ENCODE measurements at places on chromosomes 7 and 10.

DNA sequence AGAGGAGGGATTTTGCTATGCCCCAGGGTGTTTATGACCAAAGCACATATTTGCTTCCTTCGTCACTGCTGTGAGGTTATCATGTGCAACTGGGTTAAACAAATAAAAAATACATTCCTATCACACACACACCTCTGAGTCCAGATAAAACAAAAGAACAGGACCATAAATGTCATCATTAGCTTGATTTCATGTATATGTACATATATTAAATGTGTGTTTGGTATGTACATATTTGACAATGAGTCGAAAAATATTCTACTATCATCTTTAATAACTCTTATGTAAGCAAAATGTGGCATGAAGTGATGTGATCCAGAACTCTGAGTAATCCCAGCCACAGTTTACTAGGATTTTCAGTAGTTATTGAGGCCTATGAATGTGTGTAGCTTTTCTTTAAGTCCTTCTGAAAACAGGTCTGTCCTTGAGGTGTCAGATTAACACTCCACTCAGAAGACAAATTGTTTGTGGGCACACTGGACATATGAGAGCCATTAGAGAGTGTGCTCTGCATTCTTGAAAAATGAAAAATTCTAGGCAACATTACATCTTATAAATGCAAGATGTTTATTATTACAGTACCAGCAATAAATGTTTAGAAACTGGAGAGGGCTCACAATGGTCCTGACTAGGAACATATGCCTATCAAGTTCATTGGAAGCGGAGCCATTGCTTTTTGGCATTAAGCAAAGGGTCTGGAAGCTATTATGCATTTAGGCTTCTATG lies 335.1 kb upstream of the SEMA3A start:
- DNase-seq: no peak

DNA sequence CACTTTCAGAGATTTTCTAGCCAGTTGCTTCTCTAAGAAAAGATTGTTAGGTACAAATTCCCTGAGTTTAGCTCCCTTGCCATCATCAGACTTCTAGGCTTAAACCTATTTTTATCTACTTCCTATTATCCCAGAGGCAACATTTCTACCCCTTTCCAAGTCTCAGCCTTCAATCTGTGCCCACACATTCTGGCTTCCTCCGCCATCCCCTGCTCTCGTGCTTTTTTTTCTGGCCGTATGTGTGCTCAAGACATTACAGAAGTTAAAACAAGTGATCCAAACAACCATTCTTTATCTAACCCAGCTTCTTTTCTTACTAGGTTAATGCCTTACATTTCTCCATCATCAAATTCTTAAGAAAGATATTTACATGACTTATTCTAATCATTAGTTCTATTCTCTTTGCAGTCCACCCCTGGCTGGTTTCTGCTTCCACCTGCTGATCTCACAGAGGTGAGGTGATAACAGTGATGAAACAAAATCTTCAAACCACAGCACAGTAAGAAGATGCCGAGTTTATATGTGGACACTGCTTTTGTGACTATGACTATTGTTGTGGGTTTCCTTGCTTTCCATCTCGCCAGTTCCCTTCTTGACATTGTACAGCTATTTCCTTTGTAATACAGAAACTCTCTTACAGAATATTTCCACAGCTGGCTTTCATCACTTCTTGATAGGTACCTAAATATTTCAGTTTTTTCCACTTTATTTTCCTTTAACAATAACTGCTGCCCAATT lies 18.3 kb upstream of the CDK6 start:
- no peak for DNase-seq

GRCh38 chr10:76540786-76541185 lies 1096.8 kb downstream of the KCNMA1 start:
- DNase-seq: no peak

DNA sequence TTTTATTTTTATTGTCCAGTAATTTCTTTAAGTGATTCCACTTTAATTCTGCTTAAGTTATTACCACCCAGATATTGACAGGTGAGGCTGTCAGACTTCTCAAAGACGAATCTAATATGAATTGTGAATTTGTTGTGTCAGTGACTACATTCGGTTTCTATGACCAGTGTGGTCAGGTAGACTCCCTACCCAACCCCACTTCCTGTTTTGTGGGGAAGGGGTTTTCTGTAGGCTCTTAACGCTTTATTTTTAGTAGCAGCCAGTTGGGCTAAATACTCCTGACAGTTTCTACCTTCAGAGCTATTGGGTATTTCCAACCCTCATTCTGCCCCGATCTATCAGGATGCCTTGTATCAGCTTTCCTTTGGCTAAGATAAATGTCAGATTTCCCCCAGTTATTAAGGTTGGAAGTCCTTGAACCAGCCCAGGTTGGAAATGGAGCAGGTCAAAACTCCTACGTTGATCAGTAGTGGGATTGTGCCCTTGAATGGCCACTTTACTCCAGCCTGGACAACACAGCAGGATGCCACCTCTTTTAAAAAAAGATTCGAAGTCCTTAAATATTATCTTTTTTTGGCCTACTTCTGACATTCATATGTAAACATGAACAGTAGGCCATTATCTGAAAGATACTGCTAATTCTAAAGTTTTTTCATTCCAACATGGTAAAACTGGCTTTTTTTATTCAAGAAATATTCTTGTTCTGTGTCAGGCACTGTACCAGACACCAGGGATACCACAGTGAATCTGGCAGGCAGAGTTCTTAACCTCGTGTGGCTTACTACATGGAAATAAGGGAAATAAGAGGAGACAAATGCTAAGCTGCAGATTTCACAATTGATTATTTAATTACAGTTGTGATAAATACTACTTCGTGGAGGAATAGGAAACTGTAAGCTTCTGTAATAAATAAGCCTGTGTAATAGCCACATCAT lies 133.3 kb upstream of the SAMD8 start:
- no peak for DNase-seq

- DNase-seq: no peak
Observed at GRCh38 chr10:132920101-132920925, 22.1 kb downstream of the CFAP46 start.

GRCh38 chr7:67791918-67792317 lies 795.3 kb downstream of the TYW1 start:
- no peak for DNase-seq

- DNase-seq: no peak
Observed at GRCh38 chr10:95793401-95794045, 37.6 kb downstream of the ENTPD1 start.

DNA sequence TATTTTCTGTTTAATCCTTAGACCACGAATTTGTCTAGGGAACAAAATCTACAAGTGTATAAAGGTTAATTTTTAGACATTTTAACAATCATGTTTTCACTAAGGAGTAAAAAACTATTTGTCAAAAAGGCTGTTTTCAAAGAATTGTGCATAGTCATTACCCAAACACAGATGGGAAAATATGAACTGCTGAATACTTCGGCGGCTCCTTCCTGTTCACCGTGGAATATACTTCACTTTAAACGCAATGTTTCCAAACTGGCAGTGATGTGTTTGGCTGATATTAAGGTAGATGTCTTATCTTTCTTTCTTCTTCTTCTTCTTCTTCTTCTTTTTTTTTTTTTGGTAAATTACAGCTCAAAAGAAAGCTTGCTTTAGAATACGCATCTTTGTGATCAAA lies 41.4 kb downstream of the JCAD start:
- no peak for DNase-seq

DNA sequence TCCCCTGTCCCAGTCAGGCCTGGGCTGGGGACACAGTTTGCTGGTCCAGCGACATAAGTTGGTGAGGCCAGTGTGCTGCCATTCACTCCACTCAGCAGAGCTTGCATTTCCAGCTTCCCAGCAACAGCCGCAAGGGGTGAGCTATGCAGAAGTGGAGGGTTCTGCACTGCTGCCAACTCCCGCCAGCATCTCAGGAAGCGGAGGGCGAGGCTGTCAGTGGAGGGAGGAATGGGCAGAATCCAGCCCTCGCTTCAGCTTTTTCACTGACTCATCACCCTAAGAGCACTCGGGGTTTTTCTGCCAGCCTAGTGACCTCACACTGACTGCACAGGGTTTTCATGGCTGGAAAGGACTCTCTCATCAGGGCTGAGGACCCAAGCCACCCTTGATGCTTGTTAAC lies 625.1 kb upstream of the MKI67 start:
- no peak for DNase-seq

DNA sequence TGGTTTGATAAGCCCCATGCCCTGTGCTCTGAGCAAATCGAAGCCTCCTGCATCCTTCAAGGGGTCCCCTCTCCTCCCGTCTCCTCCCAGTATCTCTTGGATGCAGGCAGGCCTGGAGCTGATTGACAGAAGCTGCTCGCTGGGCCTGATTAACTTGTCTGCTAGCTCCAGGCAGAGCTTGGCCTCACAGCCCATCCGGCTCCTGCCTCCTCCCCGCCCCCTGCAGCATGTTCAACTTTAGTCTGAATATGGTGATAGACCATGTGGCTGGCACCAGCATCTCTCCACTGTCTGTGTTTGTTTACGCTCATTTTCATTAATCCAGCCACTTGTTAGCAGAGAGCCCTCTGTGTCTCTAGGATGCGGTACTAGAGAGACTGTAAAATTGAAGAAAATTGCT lies 432.2 kb downstream of the DPP6 start:
- no peak for DNase-seq

- no peak for DNase-seq
Observed at GRCh38 chr10:61452655-61453641, at the start of gene TMEM26. Gene TMEM26 (minus strand): TSS chr10:61453381. CDS start chr10:61453081, 300 bp downstream.

DNA sequence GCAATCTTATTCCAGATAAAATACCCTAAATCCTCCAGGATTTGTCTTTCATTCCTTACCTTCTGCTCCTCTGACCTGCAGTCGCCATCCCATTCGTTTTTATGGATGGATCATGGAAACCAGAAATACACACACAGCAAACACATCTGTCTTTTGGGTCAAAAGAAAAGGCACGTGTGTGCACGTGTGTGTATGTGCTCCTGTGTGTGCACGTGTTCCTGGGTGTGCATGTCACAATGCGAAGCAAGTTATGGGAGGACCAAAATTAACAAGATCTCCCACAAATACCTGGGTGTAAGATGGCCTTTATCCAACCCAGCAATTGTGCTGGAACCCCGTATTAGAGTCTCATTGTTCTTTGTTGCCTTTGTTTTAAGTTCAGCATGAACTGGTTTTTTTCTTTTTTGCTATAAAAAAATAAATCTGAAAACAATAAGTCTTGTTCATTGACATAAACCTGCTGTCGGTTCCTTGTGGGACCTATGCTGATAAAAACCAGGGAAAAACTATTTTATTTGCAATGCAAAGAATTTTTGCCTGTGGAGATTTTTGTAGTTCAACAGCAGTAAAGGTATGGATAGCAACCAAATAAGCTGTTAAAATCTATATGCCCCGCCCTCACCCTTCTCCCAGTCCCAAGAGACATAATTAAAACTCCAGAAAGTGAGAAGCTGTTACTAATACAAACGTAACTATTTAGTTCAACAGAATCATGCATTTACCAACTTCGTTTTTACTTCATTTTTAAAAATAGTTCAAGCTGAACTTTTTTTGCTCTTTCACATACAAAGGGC lies 229.6 kb downstream of the CREB5 start:
- no peak for DNase-seq

GRCh38 chr7:130882396-130882795 lies 148.4 kb upstream of the KLF14 start:
- DNase-seq: no peak

GRCh38 chr7:103130901-103131624 lies 17.8 kb downstream of the NAPEPLD start:
- DNase-seq: no peak
